ENCODE measurements at places on chromosomes 12 and 14. TPM values are rescaled to one million over a fixed set of nuclear protein-coding genes. Genes with fewer than 3 reads are reported as not detected.

DNA sequence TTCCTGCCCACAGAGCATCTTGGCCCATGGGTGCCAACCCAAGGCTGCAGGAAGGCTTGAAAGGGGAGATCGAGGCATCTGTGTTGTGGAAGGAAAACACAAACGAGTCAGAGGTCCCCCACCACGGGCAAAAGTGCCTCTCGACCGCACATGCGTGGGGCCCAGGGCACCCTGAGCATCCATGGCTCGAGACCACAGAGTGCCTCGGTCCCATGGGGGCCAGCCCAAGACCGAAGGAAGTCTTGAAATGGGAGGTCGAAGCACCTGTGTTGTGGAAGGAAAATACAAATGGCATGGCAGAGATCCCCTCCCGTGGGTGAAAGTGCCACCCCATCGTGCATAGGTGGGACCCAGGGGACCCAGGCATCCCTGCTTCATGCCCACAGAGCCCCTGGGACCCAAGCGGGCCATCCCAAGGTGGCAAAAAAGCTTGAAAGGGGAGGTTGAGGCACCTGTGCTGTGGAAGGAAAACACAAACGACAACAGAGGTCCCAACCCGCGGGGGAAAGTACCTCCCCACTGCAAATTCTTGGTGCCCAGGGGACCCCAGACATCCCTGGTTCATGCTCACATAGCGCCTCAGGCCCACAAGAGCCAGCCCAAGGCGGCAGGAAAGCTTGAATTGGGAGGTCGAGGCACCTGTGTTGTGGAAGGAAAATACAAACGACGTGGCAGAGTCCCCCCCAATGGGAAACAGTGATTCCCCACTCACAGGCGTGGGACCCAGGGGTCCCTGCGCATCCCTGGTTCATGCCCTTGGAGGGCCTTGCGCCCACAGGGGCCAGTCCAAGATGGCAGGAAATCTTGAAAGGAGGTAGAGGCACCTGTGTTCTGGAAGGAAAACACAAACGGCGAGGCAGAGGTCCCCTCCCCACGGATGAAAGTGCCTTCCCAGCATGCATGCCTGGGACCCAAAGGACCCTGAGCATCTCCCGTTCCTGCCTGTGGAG, 373.0 kb downstream of the ALG10 start:
- no peak for DNase-seq

Gene HOMEZ
- 16.6 TPM for total RNA-seq

Gene CD163
- total RNA-seq = not detected

DNA sequence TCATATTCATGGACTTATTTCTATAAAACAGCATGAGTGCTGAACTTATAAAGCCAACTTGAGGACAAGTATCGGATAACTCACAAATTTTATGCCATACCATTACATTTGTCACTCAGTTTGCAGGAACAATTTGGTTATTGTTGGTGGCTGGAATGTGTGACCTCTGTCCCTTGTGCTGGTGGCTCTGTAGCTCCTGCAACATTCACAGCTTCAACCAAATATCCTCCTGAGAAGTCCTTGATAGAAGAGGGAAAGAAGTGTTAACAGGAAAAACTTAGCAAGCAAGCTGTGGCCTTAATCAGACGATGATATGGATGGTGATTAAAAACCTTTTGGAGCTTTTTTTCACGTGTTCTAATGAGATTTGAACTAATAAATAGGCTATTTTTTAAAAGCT, 61.0 kb upstream of the DNM1L start:
- DNase-seq = no peak

- peak; percentile 36 for DNase-seq
Measured at GRCh38 chr12:8996682-8997405, 7.5 kb downstream of the KLRG1 start.

Gene TMEM179
- total RNA-seq = 0.75 TPM

DNA sequence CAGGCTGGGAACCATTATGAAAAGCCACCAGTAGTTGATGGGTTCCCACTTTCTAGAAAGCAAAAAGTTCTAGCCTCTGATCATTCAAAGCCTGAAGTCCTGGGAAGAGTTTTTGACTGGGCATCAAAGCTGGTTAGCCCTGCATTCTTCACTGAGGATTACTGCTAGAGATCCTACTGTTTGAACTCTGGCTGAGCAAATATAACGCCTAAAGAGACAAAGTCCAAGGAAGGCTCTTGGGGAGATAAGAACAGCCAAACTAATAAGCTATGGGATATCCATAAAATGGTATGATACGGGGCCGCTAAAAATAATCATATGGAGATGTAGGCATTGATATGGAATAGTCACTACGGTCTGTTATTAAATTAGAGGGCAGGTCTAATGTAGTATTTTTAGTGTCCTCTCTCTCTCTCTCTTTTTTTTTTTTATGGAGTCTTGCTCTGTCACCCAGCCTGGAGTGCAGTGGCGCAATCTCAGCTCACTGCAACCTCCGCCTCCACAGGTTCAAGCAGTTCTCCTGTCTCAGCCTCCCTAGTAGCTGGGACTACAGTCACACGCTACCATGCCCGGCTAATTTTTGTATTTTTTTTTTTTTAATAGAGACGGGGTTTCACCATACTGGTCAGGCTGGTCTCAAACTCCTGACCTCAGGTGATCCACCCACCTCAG, 35.5 kb downstream of the PLXNC1 start:
- DNase-seq = no peak

DNA sequence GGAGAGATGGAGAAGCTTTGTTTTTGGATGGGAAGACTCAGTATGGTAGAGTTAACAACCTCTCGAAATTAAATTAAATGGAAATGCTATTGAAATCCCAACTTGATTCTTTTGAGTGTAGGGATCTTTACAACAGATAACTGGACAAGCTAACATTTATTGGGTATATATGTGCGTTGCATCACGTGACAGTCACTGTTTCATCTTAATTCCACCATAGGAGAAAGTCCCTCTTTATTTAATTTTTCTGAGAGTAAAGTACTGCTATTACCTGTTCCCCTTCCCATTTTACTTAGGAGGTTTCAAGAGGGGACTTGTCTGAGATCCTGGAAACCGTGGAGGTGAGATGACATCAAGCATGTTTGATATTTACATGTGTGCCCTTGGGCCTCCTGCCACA, 11.1 kb upstream of the DAO start:
- no peak for DNase-seq

DNA sequence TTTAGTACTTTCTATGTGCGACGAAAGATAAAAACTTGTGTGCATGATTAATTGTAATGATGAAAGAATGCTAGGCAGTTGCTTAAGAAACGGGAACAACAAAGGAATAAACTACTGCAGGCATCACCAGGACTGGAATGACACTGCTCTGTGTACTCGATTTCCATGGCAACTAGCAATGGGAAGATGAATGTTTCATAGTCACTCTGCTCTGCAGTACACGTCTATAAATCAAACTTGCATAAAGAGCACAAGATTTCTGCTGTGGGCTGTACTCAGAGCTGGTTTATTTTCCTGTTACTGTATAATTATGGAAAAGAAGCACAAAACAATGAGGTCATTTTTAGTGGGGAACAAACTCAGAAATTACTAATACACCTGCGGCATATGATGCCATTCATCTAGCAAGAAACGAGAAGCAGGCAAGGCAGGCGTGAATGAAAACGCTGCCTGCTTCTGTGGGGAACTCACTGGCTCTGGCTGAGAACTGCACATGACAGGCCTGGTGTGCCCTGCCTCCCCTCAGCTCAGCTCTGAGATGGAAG, 41.8 kb downstream of the EFCAB11 start:
- peak; percentile 98 for DNase-seq

- DNase-seq = no peak
Measured at GRCh38 chr14:89779707-89780106, 174.8 kb downstream of the EFCAB11 start.

DNA sequence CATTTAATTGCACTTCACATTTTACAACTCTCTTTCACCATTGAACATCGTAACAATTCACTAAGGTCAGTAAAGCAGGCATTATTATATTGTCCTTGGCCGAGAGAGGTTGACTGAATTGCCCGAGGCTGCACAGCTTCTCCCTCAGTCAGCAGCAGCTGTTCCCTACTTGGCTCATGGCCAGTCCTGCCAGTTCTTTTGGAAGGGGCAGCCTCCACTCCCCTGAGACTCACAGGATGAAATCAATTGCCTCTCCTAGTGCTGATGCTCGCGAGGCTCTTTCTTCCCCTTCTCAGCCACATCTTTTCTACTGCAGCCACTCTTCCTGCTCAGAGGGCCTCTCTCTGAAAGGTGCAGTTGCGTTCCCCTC, 79.9 kb upstream of the KCNA1 start:
- DNase-seq = no peak

Gene IFT81
- total RNA-seq = 12.3 TPM

DNA sequence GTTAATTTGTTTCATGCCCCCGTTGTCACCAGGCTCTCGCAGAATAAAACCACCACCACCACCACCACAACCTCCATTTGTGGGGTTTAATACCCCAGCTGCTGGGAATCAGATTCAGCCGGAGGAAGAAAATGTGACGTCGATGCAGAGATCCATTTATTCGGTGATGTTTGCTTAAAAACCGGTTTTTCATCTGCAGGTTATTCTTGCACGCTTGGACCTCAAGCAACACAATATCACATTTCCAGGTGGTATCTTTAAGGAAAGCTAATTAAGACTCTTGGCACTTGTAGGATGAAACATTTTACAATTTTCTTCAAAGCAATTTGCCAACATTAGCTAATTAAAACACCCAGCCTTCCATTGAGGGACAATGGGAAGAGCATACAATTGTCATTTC, 39.8 kb downstream of the SPRING1 start:
- no peak for DNase-seq

DNA sequence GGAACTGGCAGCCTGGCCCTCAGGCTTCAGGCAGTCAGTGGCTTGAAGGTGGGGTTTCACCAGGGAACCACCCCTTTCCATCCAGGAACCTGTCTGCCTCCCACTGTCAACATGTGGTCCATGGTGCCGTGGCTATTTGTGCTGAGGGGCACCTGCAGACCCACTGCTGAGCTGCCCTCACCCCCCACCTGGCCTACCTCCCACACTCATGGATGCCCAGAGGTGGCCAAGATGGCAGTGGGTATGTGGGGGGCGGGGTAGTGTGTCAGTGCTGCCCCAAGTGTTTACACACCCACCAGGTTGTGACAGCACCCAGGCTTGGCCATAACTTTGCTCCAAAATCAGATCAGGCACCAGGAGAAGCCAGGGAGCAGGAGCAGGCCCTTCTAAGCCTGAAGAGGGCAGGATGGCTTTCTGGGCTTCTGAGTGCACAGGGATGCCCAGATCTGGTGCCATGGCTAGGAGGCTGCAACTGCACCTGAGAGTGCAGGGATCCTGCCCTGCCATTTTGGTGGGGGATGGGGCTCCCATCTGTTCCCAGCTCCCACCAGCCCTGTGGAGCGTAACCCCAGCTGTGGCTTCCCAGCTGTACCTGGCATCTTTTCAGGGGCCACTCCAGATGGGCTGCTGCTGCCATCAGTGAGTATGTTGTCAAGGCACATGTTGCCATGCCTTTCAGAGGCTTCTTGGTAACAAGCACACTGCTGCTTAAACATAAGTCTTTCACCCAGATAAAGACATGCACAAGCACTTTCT, 263.9 kb downstream of the LRIG3 start:
- no peak for DNase-seq

DNA sequence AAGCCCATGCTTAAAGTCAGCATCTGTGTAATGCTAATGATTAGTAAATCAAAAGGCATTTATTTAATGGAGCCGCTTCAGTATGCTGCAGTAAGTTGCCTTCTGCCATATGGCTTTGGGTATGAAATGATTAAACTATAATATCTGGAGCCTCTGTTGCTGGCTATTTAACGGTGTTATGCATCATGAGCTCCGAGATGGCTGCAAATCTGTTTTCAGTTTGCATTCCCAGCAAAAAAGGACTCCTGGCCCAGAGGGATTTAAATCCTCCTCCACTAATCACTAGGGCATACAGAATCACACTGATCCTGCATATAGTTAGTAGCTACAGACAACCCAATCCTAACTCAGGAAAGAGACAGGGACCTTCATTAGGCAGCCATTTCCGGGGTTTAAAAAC, 171.5 kb upstream of the EEA1 start:
- no peak for DNase-seq

Gene TMTC1
- total RNA-seq = 5.0 TPM

Gene ACACB
- total RNA-seq = 1.7 TPM

DNA sequence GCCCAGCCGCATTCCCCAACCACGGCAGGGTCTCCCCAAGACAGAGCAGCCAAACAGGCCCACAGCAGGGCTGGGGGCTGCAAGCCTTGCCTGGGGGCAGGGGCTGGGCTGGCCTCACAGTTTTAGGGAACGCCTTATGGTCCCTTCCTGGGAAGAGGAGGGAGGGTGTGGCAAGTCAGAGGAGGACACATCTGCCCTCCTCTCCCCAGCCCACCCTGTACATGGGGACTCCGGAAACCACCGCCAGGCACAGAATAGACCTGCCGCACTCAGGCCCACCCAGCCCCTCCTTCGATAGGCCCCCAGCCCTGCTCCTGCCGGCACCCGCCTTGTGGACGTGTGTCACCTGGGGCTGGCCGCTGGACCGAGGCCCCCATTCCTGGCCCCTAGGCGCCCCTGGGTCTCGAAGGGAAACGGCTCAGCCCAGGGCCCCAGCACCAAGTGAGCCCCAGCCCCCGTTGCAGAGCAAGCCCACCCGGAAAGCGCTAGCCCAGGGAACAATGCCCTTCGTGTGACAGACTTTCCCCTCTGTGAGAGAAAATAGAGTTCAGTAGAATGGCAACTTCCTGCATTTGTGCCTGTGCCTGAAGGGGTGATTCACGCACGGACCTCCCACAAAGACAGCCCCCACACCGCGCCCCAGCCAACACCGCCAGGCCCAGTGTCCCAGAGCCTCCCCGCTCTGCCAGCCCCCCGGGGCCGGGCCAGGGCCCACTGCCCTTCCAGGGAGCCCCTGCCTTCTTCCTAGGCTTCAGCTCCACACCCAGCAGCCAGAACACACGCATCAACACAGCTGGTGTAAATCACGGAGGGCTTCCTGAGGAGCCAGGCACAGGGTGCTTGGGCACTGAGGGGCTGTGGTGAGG, 12.0 kb upstream of the NUDT14 start:
- DNase-seq = peak; percentile 28

Gene GALNT4
- 6.9 TPM for total RNA-seq

DNA sequence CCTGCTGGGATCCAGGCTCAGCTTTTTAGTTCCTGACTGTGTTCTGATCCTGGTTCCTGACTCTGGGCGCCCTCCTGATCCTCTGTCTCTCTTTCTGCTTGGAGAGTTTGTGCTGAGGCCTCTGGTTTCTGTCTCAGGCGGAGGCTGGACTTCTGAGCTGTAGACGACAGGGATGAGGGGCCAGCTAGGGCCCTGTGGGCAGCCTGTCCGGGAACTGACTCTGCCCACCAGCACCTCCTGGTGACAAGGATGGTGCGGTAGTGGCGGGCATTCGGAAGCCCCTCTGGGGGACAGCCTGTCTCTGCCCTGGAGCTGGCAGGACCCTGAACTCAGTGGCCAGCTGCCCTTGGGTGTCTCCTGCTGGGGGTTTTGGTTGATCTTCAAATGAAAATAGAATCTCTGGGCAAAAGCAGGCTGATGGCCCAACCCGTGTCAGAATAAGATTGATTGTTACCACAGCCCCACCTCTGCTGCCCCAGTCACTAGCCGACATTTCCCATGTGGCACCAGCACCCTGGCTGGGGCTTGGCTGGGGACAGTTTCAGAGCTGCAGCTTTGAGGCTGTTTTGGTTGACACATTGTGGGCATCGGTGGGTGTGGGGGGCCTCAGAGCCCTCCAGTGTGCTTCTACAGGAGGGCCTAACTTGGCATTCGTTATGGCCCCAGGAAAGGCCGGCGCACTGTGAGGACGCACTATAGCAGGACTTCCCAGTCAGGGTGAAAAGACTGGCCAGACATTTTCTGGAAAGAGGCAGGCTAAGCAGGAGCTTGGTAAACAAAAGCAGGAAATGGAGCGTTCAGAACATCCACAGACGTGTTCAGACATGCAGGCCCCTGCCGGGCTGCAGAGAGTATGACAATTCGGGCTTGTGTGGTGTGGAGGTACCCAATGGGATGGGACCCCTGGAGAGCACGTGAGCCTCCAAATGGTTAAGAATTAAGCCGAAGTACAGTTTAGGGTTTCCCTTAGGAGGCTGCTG, 16.2 kb downstream of the KRT80 start:
- no peak for DNase-seq

All from astrocyte (in vitro differentiated cells and primary cell).